ENCODE measurements at places on chromosomes 13 and 19.

DNA sequence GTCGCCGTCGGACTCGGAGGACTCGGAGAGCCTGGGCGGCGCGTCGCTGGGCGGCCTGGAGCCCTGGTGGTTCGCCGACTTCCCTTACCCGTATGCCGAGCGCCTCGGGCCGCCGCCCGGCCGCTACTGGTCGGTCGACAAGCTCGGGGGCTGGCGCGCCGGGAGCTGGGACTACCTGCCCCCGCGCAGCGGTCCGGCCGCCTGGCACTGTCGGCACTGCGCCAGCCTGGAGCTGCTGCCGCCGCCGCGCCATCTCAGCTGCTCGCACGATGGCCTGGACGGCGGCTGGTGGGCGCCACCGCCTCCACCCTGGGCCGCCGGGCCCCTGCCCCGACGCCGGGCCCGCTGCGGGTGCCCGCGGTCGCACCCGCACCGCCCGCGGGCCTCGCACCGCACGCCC is 2.5 kb upstream of the GRWD1 start:
- DNase-seq, result no peak

DNA sequence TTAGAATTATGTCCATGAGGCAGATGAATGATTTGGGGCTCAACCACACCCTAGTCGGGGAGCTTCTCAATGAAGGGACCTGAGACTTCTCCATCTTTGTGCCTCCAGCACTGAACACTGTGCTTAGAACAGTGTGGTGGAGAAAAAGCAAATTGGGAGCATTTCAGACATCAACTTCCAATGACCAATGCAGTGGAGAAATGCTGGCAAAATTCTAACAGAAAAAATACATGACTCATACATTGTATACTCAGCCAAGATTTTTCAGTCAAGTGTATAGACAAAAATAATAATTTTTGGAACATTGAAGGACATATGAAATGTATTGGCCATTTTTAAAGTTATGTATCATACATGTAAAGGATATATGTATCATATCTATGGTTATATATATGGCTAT is 134.7 kb downstream of the FGF14 start:
- no peak for DNase-seq

DNA sequence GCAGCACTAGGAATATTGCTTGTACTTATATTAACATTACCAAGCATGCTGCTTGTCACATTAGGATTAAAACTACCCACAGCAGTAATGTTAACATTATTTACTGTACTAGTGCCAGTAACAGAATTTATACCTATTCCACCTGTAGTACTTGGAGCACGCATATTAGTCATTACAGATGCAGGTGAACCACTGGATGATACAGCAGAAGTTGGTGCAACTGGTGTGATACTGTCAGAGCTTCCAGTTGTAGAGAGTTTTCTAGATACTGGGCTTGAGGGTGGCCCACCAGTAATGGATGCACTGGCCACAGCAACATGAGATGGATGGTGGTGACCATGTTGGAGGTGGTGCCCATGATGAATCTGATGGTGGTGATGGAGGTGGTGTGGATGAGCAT is 1.1 kb downstream of the TSC22D1 start:
- DNase-seq, result no peak

GRCh38 chr13:28628241-28628640 is 30.7 kb upstream of the POMP start:
- no peak for DNase-seq

GRCh38 chr19:58558066-58558622 is at the start of gene UBE2M:
UBE2M (minus strand) TSS chr19:58558611; CDS start chr19:58558381, 230 bp downstream.
- DNase-seq, result no peak

- DNase-seq, result no peak
These were observed 46.5 kb downstream of the SPTBN4 start for GRCh38 chr19:40513345-40513678.

DNA sequence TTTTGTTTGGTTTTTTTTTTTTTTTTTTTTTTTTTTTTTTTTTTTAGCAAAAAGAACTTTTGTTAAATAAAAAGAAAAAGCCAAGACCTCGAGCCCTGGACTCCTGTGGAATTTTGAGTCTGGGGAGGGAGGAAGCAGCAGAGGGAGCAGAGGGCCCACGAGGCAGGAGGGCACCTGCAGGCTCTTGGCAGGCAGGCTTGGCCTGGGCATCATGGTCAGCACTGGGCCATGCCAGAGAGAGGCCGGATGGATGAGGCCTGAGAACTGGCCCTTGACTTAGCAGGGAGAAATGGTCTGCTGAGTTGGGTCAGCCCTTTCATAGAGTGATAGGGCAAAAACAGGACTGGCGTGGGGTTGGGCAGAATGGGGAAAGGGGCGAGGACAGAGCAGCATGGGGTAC is 100.4 kb downstream of the GPR12 start:
- DNase-seq, result no peak

DNA sequence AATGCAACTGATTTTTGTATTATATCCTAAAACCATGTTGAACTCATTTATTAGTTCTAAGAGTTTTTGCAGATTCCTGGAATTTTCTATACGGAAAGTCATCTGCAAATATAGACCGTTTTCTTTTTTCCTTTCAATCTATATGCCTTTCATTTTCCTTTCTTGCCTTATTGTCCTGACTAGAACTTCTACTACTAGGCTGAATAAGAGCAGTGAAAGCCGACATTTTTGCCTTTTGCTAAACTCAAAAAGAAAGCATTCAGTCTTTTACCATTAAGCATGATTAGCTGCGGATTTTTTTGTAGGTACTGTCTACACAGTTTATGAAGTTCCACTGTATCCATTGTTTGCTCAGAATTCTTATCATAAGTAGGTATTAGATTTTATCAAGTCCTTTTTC is 328.4 kb downstream of the TEX29 start:
- DNase-seq, result no peak

DNA sequence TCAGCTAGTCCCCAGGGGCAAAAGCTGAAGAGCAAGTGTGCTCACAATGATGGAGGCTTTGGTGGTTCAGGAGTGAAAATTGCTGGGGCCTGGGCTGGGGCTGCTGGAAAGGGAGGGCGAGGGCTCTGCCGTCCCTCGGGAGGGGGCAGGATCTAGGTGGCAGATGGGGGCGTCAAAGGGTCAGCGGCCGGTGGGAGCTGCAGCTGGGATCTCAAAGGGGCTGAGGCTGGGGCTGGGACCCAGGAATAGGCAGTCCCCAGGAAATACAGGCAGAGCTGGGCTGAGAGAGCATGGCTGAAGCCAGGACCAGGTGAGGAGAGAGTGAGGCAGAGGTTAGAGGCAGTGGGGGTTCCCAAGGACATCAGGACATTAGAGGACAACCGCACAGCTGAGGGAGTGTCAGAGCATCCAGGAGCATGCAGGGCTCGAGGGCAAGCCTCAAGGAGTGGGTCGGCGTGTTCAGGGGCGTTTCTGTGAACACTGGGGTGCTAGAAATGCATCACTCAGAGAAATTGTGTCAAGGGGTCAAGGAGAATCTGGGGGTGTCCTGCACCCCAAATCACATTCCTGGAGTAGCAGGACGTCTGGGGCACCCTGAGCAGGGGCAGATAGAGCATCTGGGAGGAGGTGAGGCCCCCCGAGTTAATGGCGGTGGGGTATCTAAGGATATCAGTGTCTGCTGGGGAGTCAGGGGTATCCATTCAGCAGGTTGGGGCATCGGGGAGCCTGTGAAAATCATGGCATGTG is 1.2 kb upstream of the SYNE4 start:
- no peak for DNase-seq

DNA sequence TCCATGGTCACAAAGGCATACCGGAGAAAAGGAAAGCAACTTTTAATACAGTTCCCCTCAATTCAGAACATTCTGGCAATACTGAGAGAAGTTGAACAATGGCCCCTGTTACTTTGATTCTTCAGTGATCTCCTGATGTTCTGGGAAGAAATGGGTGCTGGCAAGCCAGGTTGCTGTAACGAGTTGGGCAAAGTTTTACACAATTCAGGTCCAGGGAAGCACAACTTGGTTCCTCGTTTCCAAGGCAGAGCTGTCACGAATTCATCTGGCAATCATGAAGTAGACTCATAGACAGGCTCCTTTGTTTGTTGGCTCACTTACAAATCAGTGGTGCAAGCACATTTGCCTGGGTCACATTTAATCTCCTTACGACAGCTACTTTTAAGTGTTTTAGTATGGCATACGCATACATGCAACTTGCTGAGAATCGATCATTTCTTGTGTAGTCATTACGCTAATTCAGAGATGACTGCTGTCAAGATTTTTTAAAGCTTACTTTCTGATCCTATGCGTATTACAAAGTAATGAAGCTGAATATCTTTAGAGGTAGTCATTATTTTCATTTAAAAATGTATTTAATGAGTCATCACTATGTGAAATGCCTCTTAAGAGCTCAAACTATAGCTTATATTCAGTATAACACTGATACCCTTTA is 174.7 kb downstream of the GPC5 start:
- no peak for DNase-seq

GRCh38 chr19:6210721-6211600 is 68.8 kb downstream of the MLLT1 start:
- no peak for DNase-seq

GRCh38 chr19:7916955-7917266 is 2.3 kb downstream of the TGFBR3L start:
- DNase-seq, result no peak

GRCh38 chr19:16585094-16585801 is 13.0 kb upstream of the SLC35E1 start:
- no peak for DNase-seq

- no peak for DNase-seq
These were observed at the start of gene GRIN2D for GRCh38 chr19:48393559-48394330. GRIN2D (plus strand) TSS chr19:48393668; CDS start chr19:48398393, 4,725 bp downstream.

Measured in stimulated activated CD4-positive, alpha-beta T cell treated with anti-CD3 and anti-CD28 coated beads, TNF-alpha, amount 100 ng/mL, for 1 hour (primary cell).